Activated CD4-positive, alpha-beta T cell treated with anti-CD3 and anti-CD28 coated beads, Interleukin-2, amount 10 ng/mL, durations not matched to agents 7 days and 5 days (primary cell): ENCODE measurements at places on chromosomes 7 and 10. TPM values are rescaled to one million over a fixed set of nuclear protein-coding genes. Genes with fewer than 3 reads are reported as not detected.

The FFAR4 gene
- total RNA-seq: not detected

The SEMA3D gene
- not detected for total RNA-seq

The PGAM1 gene
- 380 TPM for total RNA-seq

The SFRP4 gene
- not detected for total RNA-seq

The THSD7A gene
- total RNA-seq: not detected

The CTBP2 gene
- not detected for total RNA-seq

The GTF2IRD2 gene
- total RNA-seq: 13.7 TPM

The COL17A1 gene
- total RNA-seq: not detected

The GALNT17 gene
- total RNA-seq: not detected

The NAT16 gene
- total RNA-seq: not detected

The OLAH gene
- 1.0 TPM for total RNA-seq

The HIBADH gene
- total RNA-seq: 12.8 TPM

The CALML5 gene
- total RNA-seq: not detected

The VSTM4 gene
- total RNA-seq: 0.15 TPM

The PDE6C gene
- total RNA-seq: not detected

The STK31 gene
- total RNA-seq: 0.21 TPM

The CDK14 gene
- total RNA-seq: not detected

The C10orf67 gene
- not detected for total RNA-seq

The PNLIPRP1 gene
- total RNA-seq: not detected

The FGL2 gene
- total RNA-seq: 1.1 TPM

The AKR1D1 gene
- not detected for total RNA-seq

The SPDYE16 gene
- 0.58 TPM for total RNA-seq

The CCDC201 gene
- not detected for total RNA-seq

The TUBB8 gene
- total RNA-seq: 0.42 TPM

The ANKRD61 gene
- total RNA-seq: 0.22 TPM

The SHH gene
- not detected for total RNA-seq

The TMEM254 gene
- total RNA-seq: 13.6 TPM

The TET1 gene
- total RNA-seq: 3.0 TPM

The FAM24B gene
- 12.1 TPM for total RNA-seq

The SKIDA1 gene
- 0.12 TPM for total RNA-seq

The CYP3A4 gene
- not detected for total RNA-seq

The TMEM229A gene
- total RNA-seq: not detected

The AS3MT gene
- total RNA-seq: 0.48 TPM

The KCP gene
- total RNA-seq: 0.10 TPM

The CYP26C1 gene
- 0.07 TPM for total RNA-seq

The HMX2 gene
- total RNA-seq: not detected

The STEAP2 gene
- not detected for total RNA-seq

The MYO1G gene
- 457 TPM for total RNA-seq

The SLC18A2 gene
- total RNA-seq: not detected

The AKR1C4 gene
- not detected for total RNA-seq

The GIMAP5 gene
- 111 TPM for total RNA-seq

The CCDC172 gene
- not detected for total RNA-seq

The NPY4R2 gene
- total RNA-seq: not detected

The MALRD1 gene
- not detected for total RNA-seq

The GUSB gene
- total RNA-seq: 63.3 TPM
